Activated CD4-positive, alpha-beta T cell treated with anti-CD3 and anti-CD28 coated beads, Interleukin-2, Interleukin-6, amounts not matched to agents 100 ng/mL and 50 ng/mL, durations not matched to agents 16 hours and 8 hours (primary cell): ENCODE measurements at places on chromosomes 6 and 20.
A peak's percentile ranks its signal among the peaks of the same experiment; 100 is the strongest.

DNA sequence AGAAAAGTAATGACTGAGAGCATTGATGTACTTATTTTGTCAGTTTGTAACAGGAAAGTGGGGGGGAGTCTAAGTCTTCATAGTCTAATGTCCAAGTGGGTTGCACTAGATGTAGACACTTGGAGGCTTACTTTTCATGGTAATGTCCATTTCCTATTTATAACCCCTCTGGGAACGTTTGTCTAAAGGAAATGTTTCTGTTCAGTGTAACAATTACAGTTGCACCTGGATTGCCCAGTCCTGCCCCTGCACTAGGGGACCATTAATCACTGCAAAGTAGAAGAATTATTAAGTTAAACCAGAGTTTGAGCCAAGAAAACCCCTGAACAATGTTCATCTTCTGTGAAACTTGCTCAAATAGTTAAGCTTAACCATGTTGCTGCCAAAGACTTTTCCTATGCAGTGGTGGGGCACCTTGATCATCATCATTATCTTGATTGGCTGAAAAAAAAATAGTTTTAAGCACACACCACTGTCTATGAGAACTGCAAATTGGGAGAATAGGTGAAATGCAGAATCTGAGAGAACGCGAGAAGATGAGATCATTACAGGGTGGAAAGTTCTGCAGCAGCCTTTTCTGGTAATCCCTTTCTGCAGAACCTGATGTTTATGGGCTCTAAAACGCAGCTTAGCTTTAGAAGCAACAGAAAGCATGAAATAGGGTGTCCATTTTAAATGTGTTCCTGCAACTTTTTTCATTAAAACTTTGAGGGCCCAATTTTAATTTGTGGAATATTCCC, 106.0 kb downstream of the ZNF217 start:
- DNase-seq, result no peak

GRCh38 chr6:37713529-37714119, 15.9 kb upstream of the MDGA1 start:
- no peak for DNase-seq

GRCh38 chr6:31711233-31711632, 3.9 kb upstream of the LY6G6D start:
- DNase-seq, result no peak

GRCh38 chr6:138031417-138031816, 75.8 kb downstream of the PERP start:
- no peak for DNase-seq

DNA sequence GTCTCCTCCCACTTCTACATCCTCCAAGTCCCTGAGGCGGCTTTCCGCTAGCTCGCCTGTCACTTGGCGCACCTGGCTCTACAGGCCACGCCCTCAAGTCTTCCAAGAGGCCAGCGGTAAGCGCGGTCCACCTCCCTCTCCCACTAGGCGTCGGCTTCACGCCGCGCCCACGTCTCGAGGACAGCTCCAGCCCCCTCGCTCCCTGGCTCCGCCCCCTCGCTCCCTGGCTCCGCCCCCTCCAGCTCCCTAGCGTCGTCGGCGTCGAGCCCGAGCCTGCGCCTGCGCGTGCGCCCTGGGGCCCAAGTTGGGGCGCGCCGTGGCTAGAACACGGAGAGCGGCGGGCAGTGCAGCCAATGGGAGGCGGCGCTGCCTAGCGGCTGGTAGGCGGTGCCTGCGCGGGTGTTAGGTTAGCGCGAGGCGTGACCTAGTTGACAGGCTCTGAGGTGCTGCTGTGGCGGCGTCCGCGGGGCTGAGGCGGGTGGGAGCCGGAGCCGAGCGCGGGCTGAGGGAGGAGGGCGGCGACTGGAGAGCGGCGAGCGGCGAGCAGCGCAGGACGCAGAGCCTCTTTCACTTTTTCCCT, at the start of gene MACROD2:
MACROD2 (plus strand) TSS at position 431 of the 580 bp plus-strand sequence.
- peak; percentile 55 for DNase-seq

DNA sequence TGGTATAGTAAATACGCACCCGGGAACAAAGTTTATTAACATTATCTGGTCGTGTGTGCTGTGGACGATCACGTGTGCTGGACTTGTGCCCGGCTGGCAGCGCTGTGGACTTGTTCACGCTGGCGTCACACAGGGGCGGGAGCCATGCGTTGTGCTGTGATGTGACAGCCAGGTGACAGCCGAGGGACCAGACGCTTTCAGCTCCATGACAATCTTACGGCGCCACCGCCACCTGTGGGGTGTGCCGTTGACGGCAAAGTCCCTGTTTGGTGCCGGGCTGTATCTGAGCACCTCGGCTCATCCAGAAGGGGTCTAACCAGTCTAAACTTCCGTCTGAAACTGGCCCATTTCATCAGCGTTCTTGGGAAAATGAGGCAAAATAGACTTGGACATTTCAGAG, 25.2 kb downstream of the DLL1 start:
- DNase-seq, result no peak

DNA sequence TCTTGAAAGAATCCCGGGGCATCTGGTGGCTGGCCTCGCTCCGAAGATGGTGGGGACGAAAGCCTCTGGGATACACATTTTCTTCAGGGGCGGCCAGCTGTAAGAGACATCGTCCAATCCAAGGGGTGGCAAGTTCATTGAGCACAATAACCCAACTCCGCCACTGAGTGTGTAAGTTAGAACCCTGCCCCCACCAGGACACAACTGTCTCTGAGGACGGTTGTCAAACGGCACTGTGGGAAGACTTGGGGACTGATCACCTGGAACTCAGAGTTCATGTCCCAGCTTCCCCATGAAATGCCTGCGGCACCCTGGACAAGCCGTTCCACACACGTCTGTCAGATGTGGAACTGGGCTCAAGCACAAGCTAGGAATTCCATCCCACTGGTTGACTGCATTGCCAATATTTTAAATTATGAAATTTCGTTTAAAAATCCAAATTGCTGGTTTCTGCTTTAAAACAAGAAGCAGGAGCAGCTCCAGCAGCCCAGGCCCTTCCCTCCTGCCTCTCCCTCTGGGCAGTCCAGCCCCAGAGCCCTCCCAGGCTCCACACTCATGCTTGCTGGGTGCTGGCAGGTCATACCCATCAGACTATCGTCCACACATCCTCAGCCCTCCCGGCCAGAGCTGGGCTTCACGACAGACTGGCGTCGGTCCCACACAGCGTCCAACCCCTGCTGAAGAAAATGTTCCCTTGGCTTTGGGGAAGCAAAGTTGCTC, 80.9 kb upstream of the AFDN start:
- DNase-seq, result no peak

- no peak for DNase-seq
Measured at GRCh38 chr20:38199501-38200390, 34.7 kb upstream of the TGM2 start.

DNA sequence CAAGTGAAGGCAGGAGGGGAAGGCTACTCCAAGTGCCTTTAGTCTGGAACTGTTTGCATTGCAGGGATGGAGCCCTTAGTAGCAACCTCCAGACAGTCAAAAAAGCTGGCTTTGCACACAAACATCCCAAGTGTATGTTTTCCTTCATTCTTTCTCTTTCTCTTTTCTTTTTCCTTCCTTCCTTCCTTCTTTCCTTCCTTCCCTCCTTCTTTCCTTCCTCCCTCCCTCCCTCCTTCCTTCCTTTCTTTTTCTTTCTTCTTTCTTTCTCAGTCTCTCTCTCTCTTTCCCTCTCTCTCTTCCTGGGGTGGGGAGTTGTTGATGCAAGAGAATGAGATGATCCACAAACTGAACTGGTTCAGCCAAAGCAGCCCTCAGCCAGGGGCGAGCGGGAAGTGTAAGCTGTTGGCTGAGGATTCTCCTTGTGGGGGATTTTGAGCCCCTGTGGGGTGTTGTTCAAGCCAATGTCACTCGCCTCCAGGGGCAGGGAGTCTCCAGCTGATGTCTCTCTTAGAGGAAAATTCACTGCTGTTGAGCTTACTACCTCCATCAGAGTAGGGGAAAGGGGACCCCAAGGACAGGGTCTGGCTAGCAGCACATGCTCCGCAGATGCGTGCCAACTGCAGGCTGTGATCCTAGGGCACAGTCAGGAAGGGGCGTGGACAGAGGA, 11.7 kb downstream of the RSPO4 start:
- DNase-seq, result no peak

DNA sequence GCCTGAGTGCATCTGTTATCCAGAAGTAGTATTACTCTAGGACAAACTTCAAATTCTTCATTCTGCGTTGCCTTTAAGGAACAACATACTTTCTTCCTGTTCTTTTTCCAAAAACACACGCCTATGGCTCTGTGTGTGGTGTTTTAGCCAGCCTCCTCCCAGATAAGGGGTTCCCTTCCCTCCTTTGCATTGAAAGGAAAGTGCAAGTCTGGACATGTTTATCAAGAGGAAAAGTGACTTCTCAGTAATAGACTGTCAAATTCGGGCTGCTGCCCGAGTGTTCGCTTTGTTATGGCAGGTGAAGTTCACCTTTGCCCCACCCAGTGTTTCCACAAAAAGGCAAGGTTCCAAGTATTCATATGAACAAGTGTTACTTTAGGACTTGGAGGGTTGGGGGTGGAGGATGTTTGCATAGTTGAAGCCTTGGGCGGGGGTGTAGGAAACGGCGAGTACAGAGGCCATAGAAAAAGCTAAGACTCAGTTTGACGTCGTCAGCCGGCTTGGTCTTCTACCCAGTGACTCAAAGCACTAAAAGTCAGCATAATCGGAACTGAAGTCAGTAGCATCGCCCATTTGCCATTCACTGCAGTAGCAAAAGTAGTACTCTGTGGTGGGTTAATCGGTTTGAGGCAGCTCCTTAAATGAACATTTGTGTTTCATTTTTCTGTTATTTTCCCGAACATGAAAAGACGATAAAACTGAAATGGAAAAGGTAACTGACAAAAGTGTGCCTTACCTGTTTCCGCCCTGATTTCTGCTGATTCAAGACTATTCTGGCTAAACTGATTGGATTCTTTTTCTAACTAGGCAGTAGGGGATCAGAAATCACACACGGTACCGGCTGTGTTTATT, 12.5 kb downstream of the PRDM1 start:
- DNase-seq, result peak; percentile 93

DNA sequence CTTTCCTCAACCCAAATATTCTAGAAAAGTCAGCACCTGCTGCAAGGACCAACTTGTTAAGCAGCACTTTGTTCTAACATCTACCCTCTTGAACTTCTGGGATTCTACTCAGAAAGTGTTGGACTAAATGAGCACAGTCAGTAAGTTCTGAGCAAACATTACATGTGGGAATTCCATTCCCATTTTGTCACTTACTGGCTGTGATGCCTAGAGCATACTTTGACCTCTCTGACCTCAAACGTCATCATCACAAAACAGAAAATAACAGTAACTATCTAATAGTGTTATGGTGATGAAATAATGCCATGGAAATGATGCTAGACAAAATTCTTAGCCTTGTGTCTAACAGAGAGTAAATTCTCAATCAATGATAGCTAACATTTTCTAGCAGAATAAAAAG, 829.4 kb downstream of the EPHA7 start:
- no peak for DNase-seq

DNA sequence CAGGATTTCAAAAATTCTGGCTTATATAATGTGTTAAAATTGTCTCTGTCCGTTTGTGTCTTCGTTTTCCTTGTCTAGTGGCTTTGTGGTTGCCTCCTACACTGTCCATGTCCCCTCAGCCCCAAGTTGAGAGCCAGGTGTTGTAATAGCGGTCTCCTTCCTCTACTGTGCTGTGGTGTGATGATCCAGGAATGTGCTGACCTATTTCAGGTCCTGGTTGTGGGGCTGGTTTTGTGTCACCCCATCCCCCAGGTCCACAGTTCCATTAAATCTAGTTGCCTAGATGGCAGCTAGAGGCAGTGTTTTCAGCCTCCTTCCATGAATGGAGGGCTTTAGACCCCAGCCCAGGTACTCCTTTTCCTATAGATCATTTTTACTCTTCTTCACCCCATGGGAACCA, 128.7 kb downstream of the DNAH8 start:
- no peak for DNase-seq

GRCh38 chr20:3681352-3681930, 369 bp downstream of the ADAM33 start:
- no peak for DNase-seq

- peak; percentile 48 for DNase-seq
Measured at GRCh38 chr6:144931172-144932035, 646.3 kb downstream of the UTRN start.

DNA sequence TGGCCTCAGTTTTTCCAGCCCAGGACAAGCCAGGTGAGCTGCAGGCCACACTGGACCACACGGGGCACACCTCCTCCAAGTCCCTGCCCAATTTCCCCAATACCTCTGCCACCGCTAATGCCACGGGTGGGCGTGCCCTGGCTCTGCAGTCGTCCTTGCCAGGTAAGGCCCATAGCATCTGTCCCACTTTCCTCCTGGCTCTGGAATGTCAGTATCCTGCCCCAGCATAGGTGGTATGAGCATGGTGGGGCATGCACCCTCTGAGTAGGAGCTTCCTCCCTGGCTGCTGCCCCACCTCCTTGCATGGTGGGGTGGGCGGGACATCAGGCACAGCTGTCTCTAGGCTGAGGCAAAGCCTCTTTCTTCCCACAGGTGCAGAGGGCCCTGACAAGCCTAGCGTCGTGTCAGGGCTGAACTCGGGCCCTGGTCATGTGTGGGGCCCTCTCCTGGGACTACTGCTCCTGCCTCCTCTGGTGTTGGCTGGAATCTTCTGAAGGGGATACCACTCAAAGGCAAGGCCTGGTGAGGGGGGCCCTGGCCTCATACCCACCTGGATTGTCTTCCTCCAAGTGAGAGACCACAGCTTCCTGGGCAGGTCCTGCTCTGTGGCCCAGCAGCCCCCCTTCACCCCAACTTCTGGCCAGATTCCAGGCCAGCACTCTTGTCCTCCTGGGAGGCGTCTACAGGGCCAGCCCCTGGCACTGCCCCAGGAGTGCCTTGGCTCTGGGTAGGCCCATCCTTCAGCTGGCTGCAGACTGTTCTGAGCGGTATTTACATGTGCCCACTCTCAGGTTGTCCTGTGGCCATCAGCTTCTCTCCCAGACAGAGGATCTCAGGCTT, 9.1 kb downstream of the PI16 start:
- no peak for DNase-seq

DNA sequence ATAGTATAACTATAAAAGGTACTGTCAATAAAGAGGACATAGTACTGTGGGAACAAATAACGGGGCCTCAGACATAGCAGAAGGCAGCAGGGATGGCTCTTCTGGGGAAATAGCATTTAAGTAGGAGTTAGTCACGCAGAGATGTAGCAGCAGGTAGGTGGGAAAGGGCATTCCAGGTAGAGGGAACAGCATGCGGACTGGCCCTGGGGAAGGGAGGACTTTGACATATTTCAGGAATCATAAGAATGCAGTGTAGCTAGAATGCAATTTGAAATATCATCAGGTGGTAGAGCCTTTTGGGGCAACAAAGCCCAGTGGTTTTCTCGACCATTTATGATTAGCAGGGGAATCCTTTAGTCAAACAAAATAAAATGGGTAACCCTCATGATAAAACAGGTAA, 191.1 kb downstream of the SLC24A3 start:
- no peak for DNase-seq

DNA sequence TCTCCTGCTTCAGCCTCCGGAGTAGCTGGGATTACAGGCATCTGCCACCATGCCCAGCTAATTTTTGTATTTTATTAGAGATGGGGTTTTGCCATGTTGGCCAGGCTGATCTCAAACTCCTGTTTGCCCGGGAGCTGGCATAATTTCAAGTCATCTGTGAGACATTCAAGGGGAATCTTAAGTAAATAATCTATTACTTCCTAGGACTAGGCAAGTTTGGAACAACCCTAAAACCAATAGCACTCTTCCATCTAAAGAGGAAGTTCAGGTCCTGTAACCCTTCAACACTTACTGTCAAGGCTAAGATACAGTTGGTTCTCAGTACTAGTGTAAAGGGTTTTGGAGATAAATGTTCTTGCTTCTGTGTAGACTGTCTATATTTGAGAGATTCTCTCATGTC, 267.8 kb upstream of the IRAK1BP1 start:
- no peak for DNase-seq
